ENCODE measurements at places on chromosomes 5 and 9.

DNA sequence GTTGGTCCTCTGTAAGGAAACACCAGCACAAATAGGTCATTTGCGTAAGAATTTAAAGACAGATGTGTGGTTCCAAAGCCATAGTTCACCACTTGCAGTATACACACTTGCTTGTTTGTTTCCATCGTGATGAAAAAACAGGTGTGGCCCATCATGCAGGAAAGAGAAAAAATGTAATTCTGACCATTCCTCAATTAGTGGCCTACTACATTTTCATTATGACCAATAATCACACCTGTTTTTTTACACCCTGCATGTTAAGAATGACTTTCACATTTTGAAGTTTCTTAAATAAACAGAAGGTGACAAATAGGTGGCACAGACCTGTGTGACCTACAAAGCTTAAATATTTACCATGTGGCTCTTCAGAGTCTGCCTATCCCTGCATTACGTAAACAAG lies 2.2 kb upstream of the ICE1 start:
- no peak for DNase-seq

GRCh38 chr5:55232271-55232984 lies 980 bp downstream of the CCNO start:
- DNase-seq: no peak

DNA sequence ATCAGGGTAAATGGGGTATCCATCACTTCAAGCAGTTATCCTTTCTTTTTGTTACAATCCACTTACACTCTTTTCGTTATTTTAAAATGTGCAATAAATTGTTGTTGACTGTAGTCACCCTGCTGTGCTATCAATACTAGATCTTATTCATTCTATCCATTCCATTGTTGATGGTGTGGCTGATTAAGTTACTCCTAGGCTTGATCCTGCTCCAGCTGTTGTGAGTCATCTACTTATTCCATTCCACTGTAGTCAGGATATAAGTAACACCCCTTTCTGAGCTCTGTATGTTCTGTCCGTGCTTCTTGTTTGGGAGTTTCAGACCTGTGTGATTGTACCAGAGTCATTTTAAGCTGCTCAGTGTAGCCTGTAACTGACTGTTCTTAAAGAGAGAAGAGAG lies 122.5 kb upstream of the RUSC2 start:
- no peak for DNase-seq

DNA sequence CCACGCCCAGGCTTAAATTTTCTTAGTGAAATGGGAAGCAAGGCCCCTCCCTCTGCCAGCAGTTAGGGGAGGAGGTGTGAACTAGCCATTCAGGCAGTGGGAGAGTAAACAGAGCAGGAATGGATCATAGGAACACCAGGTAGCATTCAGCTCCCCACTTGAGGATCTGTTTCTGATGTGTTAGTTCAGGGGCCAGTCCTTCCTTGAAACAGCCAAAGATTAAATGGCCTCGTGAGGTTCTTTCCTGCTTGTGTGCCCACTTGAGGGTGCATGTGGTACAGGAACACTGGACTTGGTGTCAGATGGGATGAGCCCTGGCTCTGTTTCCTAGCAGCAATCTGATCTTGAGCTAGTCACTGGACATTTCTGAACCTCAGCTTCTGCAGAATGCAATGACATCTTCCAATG lies 21.2 kb downstream of the FAXDC2 start:
- DNase-seq: no peak

DNA sequence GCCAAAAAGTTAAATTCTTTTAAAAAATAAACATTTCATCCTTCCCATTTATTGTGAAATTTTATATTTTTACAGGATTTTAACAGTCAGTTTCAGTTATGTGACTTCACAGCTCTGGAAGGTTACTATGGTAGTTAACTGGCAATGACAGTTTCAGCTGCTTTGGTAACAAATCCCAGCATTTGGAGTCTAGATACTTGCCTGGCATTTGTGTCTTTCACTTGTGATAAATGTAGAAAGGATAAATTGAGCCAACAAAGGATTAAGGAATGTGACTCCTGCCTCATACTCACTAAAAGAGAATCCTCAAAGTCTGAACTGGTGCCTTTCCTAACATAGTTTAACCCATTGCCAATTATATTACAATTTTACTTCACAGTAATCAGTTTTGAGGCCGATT lies 315.5 kb downstream of the FER start:
- no peak for DNase-seq

DNA sequence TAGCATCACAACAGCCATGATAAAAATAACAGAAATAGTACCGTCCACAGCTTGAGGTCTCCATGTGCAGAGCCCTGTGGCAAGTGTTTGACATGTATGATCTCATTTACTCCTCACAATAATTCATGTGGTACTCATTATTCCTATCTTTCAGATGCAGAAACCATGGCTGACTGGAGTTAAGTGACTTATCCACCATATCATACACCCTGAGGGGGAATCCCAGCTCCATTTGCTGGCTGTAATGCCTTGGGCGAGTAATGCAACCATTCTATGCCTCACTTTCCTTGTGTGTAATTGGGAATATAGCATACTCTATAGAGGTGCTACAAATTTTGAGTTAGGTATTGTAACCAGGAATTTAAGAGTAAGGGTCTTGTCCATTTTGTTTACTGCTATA lies 347.0 kb upstream of the CLINT1 start:
- no peak for DNase-seq

GRCh38 chr9:711761-712553 lies 129.5 kb upstream of the DMRT1 start:
- DNase-seq: no peak

- no peak for DNase-seq
Observed at GRCh38 chr5:64722588-64722987, 32.3 kb downstream of the SHISAL2B start.

DNA sequence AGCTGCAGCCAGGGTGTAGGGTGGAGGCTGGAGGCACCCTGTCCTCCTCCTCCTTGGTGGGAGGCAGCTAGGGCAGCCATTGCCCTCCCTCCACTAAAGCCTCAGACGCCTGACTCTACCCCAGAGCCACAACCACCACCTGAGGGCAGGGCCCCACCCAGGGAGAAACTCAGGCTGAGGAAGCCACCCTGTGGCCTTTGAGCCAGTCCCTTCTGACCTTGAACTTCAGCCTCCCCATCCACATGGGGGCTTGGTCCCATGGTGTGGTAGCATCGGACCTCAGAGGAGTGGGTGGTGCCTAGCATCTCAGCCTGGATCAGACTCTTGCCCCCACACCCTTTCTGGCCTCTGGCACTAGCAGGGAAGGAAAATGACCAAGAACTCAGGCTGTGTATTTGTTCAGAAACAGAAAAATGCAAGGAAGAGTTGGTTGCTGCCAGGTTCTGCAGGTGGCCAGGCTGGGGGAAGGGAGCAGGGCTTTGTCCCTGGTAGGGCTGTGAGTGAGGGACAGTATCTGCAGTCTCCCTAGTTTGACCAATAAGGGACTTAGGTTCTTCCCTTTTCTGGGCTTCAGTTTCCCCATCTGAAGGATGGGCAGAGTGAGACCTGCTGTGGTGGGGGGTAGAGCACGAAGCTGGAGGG lies 3.2 kb downstream of the DAB2IP start:
- DNase-seq: no peak

DNA sequence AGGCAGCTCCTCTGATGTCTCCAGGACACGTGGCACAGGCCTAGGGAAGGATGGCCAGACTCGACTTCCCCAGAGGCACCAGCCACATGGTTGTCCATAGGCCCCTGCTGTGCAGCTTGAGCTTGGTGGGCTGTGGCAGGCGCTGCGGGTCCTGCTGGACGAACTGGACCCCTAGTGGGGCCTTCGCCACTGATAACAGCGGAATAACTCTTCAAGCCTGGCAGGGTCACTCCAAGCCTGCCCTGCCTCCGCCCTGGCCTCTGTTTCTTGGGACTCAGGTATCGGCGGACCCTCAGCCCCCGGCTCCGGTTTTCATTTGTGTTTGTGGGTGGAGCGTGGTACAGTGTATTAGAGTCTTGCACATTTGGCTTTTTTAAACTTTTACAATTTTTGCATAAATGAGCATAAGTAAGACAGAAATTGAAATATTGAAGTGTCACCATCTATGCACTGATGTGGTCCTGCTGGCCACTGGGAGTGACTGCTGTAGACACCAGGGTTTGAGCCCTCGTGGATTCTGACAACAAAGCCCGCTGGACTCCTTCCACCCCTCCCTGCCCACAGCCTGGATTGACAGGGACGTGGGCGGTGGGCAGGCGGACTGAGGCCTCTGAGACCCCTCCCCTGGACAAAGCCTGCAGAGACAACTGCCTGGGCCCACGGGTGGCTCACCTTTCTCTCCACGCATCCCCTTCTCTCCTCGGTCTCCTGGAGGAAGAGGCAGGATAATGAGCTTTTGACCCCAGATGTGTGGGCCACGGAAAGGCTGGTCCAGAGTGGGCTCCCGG lies 3.8 kb downstream of the FCN1 start:
- DNase-seq: no peak

GRCh38 chr5:76443066-76443800 lies 40.1 kb downstream of the IQGAP2 start:
- no peak for DNase-seq

- no peak for DNase-seq
Observed at GRCh38 chr9:6133346-6134063, 82.1 kb upstream of the IL33 start.

DNA sequence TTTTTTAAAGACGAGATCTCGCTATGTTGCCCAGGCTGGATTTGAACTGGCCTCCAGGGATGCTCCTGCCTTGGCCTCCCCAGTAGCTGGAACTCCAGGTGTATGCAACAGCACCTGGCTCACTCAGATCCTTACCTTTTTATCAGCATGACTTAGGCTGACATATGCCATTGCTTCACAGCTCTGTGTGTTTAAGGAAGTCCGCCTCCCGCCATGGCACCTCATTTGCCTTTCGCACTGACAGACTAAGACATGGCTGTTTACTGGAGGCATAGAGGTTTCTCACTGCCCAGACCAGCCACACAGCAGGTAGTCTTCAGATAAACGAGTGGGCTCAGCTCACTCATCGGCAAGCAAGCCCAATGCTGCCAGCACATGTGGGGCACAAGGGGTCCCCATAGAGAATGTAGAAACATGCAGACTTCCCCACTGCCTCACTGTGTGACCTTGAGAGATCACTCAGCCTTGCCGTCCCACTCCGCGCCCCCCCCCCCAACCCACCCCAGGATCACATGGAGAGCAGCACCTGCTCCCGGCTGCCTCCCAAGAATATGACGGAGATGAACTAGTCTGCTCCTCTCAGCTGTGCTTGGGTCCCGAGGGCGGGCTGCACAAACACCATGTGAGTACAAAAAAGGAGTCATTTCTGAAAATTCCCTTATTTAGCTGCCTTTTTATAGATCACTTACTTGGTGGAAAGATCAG lies 62.8 kb downstream of the DCP2 start:
- DNase-seq: no peak

GRCh38 chr5:172281346-172281745 lies 2.2 kb downstream of the UBTD2 start:
- no peak for DNase-seq

DNA sequence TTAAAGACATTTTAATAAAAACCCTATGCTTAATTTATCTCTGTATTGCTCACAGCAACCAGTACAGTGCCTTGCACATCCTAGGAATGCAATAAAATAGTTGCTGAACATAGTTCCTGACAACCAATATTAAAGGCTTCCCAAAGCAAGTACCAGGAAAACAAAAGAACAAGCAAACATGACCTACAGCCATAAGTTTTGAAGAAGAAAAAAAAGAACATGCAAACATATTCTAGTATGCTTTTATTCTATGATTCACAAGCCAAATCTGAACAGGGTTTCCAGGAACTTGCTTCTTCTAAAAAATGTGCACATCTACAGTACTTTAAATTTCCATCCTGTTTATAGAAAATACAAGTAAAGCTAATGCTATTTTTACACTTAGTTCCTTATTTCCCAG lies 4.5 kb downstream of the CEMIP2 start:
- DNase-seq: no peak

DNA sequence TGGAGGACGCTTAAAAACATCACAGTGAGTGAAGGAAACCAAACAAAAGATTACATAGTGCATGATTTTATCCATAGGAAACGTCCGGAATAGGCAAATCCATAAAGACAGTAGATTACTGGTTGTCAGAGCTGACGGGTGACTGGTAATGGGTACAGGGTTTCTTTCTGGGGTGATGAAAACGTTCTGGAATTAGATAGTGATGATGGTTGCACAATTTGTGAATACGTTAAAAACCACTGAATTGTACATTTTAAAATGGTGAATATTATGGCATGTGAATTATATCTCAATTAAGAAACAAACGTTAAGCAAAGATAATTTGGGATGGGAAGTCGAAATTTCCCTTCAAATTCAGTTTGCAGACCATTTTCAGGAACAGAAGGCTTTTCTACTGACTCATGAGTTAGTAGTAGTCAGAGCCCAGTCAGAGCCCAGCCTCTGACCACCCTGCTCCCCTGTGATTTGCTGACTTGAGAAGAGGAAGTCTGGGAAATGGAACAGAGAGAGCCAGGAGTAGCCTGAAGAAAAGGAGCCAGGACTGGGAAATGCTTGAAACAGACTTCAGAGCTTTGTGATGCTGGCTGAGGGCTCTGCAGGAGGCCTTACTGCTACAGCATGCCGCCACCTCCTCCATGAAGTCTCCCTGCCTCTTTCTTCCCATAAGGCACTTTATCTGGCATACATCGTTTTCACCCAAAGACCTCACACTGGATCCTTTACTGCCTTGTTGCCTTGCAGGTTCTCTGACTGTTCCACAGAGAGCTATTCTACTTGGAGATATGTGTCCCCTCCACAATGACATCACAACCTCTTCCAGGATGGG lies 46.4 kb upstream of the CTNNA1 start:
- DNase-seq: no peak
